ENCODE measurements at places on chromosomes 2 and 18. TPM values are rescaled to one million over a fixed set of nuclear protein-coding genes. Genes with fewer than 3 reads are reported as not detected.
A peak's percentile ranks its signal among the peaks of the same experiment; 100 is the strongest.

The MARCHF4 gene
- total RNA-seq: 6.9 TPM

The HS1BP3 gene
- total RNA-seq: 43.9 TPM

The LBX2 gene
- 0.45 TPM for total RNA-seq

The HOXD13 gene
- total RNA-seq: 4.2 TPM

The DTNA gene
- total RNA-seq: 20.9 TPM

The IL1RL1 gene
- not detected for total RNA-seq

The SUCLG1 gene
- 120 TPM for total RNA-seq

The AQP12B gene
- total RNA-seq: not detected

DNA sequence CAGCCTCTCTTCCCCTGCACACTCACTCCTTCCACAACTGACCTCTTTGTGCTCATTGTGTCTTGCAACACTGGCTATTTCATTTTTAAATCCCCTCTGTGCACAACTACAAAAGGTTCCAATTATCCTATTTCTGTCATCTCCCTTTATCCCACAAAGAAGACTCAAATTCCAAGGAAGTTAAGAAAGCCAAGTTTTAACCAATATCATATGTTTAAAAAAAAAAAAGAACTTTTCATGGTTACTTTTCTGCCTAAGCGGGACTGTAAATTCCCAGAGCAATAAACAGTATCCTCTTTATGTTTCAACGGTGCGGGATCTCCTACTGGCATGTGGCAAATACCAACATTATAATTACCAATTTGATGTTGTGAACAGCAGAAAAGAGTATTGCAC lies 83.8 kb downstream of the DOCK10 start:
- no peak for DNase-seq

GRCh38 chr2:28247290-28247689 lies 145.4 kb upstream of the FOSL2 start:
- peak; percentile 23 for DNase-seq

- peak; percentile 12 for DNase-seq
Measured at GRCh38 chr2:190110131-190110530, 47.6 kb upstream of the MSTN start.

DNA sequence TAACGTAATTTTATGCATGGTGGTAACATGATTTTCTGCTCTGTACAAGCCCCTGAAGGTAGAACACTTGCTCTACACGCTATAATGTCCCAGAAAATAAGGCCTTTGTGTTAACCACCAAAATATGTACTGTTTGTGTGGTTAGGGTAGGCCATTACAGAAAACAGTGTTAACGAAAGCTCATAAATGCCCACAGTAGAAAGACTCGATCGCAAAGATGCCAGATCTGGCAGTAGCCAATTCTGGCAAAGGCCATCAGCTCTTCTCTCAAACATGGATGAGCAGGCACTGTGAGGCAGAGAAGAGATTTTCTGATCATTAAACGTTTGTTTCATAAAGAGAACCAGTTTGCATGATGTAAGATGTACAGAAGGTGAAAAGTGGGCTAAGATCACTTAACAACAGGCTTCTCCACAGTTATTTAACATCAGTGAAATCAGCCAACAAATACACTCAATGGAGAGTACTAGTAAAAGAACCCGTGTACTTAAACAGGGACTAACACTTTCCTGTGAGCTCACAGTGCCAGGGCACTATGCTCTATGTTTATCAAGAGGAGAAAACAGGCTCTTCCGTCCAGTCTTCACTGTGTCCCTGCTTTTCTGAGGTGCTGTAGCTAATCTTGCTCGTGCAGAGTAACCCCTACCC lies 80.3 kb downstream of the SPRED2 start:
- no peak for DNase-seq

- peak; percentile 51 for DNase-seq
Measured at GRCh38 chr2:132374551-132374950, 42.1 kb upstream of the GPR39 start.

GRCh38 chr2:172204309-172204708 lies 101.6 kb upstream of the DLX2 start:
- no peak for DNase-seq

DNA sequence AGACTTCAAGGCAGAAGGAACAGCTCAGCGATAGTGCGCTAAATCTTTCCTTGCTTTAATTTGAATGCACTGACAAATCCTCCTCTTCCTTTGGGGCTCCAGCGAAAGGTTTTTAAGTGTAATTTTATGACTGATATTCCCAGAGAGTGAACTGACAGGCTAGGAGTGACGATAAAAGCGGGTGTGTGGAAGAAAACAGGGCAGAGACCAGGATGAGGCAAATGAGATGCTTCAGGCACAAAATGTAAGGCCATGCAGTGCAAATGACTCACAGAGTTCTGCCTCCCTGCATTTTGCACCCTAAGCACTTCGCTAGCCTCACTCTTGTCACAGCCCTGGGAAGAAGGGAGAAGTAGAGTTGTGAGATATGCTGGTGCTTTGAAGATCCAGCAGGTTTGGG lies 14.7 kb downstream of the KLHL23 start:
- DNase-seq: no peak

DNA sequence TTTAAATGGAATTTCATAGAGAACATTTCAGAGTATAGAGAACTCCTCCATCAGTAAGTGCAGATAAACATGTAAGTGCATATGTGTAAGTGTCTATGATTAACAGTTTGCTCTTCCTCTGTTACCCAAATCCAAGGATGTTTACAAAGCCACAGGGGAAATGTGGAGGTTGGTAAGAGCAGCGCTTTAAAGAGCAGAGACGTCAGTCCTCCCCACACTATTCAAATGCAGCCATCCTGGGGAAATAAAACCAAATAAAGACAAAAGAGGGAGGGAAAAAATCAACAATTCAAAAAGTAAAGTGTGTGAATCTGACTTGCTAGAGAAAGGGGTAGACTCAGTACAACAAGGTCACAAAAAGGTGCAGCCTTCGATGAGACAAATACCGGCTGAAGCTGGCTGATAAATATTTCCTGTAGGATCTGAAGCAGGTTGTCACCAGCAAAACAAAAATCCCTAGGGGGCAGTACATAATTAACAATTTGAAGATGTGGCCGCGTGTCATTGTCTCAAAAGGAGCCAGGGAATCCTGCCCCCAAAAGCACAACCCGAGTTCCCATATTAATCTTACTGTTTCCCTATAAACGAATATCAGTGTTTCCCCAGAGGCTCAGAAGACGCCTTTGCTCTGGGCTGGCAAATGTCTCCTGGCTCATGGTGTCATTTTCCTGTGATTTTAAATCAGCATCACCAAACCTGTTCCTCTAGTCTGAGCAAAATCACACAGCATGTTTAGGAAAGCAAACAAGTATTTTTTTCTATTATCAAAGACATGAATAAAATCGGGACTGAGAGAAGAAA lies 216.5 kb downstream of the CDCA7 start:
- peak; percentile 55 for DNase-seq

GRCh38 chr2:228016402-228016801 lies 145.0 kb downstream of the DAW1 start:
- no peak for DNase-seq

GRCh38 chr18:55743736-55744135 lies 155.7 kb upstream of the TCF4 start:
- no peak for DNase-seq

DNA sequence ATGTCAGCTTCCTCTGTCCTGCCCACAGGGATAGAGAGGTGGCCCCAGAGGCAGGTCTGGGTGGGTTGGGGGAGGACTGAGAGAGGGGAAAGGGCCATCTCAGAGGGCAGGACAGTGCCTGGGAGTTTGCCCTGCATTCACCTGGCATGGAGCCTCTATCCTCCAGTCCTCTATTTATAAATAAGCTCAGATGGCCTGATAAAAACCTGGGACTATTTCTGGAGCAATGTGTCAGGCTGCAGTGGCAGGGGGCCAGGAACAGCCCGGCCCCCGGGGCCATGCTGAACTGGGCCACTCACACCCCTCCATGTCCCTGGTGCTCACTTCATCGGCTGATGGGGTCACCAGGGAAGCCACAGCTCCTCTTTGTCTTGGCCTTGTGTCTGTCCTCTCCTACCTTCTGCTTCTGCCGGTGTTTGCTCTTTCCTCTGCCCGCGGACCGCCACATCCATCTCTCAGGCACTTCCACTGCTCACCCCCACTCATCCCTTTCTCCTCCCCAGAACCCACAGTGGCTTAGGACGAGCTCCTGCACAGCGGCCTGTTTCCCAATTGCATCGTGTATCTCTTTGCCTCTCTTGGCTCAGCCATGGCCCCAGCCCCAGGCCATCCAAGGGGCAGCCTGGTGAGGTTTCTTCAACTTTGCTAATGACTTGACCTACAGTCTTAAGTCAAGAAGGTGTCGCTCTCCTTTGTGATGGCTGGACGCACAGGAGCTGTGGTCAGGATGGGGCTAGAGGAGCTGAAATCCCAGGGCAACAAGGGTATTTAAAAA lies 38.8 kb downstream of the SCTR start:
- peak; percentile 48 for DNase-seq

GRCh38 chr2:54261537-54261936 lies 5.5 kb upstream of the TSPYL6 start:
- no peak for DNase-seq

GRCh38 chr18:8912348-8913326 lies 189.9 kb upstream of the NDUFV2 start:
- no peak for DNase-seq

GRCh38 chr2:236179236-236180075 lies 11.3 kb upstream of the GBX2 start:
- peak; percentile 25 for DNase-seq

DNA sequence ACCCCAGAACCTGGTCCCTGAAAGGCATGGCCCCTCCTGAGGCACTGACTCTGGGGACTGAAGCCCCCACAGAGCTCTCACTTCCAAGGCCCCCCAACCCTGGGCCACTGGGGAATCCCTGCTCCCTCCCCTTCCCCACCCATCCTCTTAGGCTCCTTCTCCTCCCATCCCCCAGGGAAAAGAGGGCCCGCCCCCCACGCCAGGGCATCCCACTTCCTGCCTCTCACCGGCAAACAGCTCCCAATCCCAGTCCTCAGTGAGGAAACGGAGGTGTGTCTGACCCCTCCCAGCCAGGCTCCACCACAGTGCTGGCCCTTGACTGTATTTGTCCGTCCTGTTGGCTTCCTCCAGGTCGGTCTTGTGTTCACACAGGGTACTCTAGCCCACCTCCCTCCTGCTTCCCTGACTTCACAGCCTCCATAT lies 35.0 kb upstream of the PTMA start:
- peak; percentile 94 for DNase-seq

- no peak for DNase-seq
Measured at GRCh38 chr18:63315876-63316275, 3.7 kb downstream of the BCL2 start.

DNA sequence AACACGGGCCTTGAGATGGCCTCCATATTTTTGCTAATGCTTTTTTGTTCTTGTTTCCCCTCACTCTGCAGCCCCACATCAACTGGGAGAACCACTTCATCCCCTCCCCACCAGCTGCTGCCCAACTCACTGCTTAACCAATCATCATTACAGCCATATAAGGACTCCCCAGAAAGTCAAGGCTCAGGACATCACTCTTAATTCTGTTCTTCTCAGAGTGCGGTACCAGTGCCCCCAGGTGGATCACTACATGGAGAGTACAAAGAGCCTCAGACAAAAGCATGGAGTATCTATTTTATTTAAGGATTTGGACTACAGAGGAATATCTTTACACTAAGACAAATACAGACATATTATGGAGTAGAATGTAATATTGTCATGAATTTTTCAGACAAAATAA lies 340.6 kb downstream of the PAX3 start:
- peak; percentile 22 for DNase-seq

- DNase-seq: peak; percentile 83
Measured at GRCh38 chr2:111168528-111169239, 48.0 kb downstream of the BCL2L11 start.

DNA sequence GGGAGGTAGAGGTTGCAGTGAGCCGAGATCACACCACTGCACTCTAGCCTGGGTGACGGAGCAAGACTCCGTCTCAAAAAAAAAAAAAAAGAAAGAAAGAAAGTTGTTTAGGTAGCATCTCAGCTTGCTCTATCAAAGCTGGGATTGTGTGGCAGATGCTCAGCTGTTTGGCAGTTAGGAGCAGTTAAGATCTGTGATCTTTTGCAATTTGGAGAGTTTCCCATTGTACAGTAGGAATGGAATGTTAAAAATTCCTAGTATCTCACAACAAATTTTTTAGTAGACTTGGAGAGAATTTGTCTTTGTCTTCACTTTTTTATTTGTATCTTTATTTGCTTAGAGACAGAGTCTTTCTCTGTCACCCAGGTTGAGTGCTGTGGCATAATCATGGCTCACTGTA lies 122.9 kb upstream of the UNC80 start:
- peak; percentile 69 for DNase-seq

- DNase-seq: peak; percentile 52
Measured at GRCh38 chr2:111534910-111535352, 349.1 kb downstream of the ANAPC1 start.

DNA sequence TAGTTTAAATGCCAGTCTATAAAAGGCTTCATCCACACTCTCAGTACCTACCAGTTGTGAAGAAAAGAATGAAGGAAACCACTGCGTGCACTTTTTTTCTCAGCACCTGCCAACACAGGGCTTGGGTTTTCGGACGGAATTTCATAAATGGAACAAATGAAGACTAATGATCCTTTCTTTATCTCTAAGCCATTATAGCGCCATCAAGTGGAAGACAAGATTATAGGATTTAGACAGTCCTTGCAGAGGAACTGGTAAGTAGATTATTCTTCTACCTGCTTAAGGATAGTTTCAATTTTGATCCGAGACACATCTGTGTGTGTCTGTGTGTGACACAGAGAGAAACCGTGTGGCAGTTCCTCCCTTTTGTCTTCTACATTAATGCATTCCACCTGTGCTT lies 245.6 kb downstream of the NRXN1 start:
- no peak for DNase-seq

DNA sequence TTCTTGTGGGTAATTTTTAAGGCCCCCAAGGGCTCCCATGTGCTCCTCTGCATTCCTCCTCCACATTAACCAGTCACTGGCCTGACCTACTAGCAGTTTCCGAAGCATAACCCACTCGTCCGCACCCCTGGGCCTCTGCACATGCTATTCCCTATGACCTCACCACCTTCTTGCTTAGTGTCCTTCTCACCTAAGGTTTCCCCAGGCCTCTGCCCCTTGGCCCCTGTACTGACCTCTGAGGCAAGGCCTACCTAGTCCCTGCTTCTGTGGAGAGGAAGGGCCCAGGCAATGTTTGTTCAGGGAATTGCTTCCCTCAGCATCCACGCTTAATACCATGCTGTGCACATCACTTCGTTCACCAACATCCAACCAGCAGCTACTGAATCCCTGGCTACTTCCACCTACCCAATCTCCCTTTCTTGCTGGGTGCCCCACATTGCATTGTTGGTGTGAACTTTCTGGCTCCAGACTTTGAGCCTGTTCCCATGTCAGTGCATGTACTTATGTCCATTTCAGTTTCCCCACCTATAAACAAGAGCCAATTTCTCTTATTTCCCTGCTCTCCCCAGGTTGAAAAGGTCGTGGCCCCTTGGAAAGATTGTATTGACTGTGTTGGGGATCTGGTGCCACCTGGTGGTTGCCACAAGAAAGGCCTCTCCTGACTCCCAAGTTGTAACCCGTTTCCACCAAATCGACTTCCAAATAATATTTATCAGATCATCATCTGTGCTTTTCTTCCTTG lies 19.2 kb upstream of the TMEM177 start:
- peak; percentile 38 for DNase-seq

GRCh38 chr18:41949206-41949920 lies 5.7 kb upstream of the PIK3C3 start:
- DNase-seq: no peak

- DNase-seq: no peak
Measured at GRCh38 chr2:49000695-49001094, 153.6 kb downstream of the FSHR start.

GRCh38 chr2:172429301-172429968 lies 2.0 kb downstream of the ITGA6 start:
- no peak for DNase-seq
